ENCODE measurements at places on chromosomes 13 and 19. TPM values are rescaled to one million over a fixed set of nuclear protein-coding genes. Genes with fewer than 3 reads are reported as not detected.

GRCh38 chr13:93621051-93621450 is 394.4 kb downstream of the GPC6 start:
- no peak for DNase-seq

- DNase-seq: no peak
Observed at GRCh38 chr13:106619688-106620555, 52.0 kb upstream of the ARGLU1 start.

GRCh38 chr19:55471266-55471665 is 5.2 kb upstream of the ZNF628 start:
- DNase-seq: no peak

Gene BEST2
- not detected for total RNA-seq

- no peak for DNase-seq
Observed at GRCh38 chr19:6613711-6614110, 22.8 kb upstream of the CD70 start.

Gene NLRP7
- not detected for total RNA-seq

Gene ZNF578
- 10.7 TPM for total RNA-seq

DNA sequence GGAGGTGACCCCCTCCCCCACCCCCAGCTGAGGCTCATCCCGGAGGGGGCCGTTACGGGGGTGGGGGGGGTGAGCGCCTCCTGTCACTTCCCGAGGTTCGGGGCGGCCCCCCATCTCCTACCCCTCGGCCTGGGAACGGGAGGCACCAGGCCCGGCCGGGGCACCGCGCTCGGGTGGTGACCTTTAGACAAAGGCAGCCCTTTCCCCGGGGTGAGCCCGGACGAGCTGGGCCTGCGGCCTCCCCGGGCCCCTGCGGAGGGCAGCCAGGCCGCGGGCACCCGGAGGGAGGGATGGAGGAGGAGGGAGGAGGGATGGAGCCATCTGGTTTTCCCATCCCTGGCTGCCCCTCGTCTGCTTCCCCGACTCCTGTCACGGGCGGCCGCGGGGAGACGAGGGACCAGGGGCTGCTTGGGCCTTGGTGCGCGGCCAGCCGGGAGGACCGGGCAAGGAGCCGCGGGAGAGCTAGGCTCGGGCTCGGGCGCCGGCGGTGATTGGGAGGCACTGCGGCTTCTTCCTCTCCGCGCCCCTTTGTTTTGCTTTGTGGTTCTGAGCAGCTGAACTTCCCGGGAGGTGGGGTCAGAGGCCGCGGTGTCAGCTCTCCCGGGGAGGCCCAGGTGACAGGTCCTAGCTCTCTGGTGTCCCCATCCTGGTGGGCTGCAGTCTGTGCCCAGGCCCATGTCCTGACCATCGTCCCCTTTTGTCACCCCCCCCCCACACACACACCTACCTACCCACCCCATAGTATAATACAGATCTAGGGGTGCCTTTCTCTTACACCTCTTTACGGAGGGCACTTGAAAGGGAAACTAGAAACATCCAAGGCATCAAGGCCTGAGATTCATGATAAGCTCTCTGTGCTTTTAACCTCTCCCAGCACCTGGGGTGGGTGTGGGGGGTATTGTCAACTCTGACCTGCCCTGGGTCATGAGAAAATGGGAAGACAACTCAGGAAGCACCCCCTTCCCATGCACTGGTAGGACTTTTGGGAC is 1.3 kb downstream of the BICRA start:
- no peak for DNase-seq

GRCh38 chr13:47764817-47765216 is 236.3 kb downstream of the SUCLA2 start:
- no peak for DNase-seq

Gene UBA52
- total RNA-seq: 610 TPM

DNA sequence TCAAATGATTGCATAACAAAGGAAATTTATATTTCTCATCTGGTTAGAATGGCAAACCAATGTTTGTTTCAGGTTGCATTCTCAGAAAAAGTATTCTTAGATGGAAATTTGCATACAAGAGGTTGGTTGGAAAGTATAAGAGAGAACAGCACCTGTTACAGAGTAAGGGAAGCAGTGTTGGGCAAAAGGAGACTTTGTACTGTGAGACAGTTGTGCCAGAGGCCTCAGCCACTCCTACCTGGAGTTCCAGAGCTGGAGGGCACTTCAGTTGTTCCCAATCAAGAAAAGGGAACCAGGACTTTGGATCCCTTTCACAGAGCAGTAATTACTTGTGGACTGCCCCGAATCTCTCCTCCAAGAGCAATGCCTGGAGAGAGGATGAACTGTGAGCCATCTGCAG is 81.8 kb downstream of the SPRY2 start:
- DNase-seq: no peak

GRCh38 chr19:32227561-32228165 is 117.7 kb upstream of the ZNF507 start:
- DNase-seq: no peak

Gene HRC
- total RNA-seq: 5.2 TPM

Gene ZNF793
- 16.8 TPM for total RNA-seq

Gene ZNF530
- 4.0 TPM for total RNA-seq

DNA sequence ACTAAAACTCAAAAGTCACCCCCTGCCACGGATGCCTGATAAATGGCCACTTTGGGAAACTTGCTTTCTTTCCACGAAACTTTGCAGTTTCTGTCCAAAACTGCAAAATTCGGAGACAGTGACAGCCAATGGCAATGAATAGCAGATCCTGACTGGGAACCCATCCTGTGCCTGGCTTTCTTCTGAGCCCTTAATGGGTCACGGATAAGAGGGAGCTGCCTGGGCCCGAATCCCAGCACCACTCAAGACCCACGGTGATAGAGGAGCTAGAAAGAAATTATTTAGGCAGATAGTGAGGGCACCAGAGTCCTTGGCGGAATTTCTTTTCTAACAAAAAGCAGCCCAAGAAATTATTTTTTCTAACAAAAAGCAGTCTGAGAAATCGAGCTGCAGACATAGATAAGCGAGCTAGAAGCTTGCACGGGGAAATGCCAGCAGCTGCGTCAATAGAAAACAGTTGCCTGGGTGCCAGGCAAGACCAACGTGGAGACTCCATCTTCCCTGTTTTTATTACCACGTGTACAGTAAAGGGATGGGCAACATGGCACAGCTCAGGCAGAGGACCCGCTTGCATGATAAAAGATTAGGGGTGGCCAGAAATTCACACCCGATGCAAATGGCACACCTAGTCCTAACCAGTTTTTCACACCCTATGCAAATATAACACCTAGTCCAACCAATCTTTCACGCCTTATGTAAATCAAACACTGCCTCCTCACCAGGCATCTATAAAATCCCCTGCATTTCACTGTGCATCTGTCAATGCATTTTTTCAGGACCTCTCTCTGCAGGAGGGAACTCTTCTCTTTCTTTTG is 7.1 kb upstream of the HSH2D start:
- no peak for DNase-seq

- DNase-seq: no peak
Observed at GRCh38 chr13:80962173-80962572, 621.2 kb upstream of the SPRY2 start.

DNA sequence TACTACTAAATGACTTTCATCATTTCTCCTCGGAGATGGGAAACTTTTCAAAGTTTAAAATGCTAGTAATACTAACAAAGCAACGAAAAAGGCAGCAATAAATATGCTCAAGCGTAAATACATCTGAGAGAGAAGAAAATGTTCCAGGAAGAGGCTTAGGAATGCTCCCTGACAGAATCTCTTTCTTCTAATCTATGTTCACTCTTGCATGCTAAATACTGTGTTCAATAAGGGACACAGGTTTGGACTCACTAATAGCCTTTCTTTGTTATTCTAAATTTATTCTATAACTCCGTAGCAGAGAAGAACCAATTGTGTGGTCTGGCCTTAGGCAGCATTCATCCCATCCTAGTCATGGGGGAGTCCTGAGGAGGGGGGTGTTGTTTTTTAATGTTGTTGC is 823.0 kb downstream of the PCDH9 start:
- DNase-seq: no peak

DNA sequence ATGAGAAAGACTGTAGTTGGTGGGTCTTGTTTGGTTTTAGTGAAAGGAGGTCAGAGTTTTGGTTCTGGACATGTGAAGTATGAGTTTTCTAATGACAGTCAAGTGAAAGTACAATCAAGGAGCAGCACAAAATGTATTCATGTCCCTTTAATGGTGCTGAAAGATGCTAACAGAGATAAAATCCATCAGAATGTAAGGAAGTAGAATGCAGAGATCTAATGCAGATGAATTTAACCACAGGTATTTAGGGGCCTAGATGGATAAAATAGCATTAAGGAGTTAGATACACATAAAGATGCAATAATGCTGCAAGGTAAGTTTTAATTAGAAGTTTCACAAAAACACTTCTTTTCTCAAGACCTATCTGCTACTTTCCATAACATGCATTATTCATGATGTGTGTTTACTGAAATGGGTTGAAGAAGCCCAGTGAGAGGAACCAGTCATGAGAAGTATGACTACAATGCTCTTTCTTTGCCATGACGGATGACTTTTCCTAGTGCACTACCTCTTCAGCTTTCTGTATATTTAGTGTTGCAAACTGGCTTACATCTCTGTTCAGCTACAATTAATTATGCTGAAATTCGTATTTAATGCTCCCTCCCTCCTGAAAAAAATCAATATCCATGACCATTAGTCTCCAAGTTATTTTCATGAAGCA is 222.9 kb upstream of the HTR2A start:
- no peak for DNase-seq

Gene VSTM2B
- total RNA-seq: not detected

Data from urinary bladder (tissue), 4 donors.